ENCODE measurements at places on chromosomes 7 and 10.

DNA sequence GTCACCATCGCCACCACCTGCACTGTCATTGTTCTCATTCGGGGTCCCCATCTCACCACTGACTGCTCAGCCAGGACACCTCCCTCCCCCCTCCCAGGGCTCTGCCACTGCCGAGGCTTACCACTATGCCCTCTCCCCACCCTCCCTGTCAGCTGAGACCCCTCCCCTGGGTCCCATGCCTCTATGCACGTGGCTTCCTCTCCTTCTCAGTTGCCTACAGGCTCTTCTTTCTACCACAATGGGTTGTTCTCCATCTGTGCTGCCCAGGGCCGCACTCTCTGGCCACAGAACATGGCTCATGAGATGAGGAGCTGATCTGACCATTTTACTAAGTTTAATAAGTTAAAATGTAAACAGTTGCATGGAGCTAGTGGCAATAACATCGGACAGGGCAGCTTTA, 16.1 kb upstream of the EN2 start:
- H3K27me3 ChIP-seq, result no peaks in the 10 kb centered on the region
- H3K4me1 ChIP-seq, result no peaks in the 10 kb centered on the region
- no peak for DNase-seq
- no peak overlapping the region for H3K27ac ChIP-seq
- H3K36me3 ChIP-seq, result no peaks in the 10 kb centered on the region

- H3K4me3 ChIP-seq, result no peak overlapping the region
- H3K27me3 ChIP-seq, result no peaks in the 10 kb centered on the region
- H3K36me3 ChIP-seq, result no peaks in the 10 kb centered on the region
- no peak overlapping the region for H3K27ac ChIP-seq
- H3K4me1 ChIP-seq, result peaks cover 6% of the 10 kb centered on the region
These were observed 240.8 kb downstream of the ADK start for GRCh38 chr10:74391786-74392185.

- no peak for DNase-seq
- no peaks in the 10 kb centered on the region for H3K27me3 ChIP-seq
- no peaks in the 10 kb centered on the region for H3K4me1 ChIP-seq
- H3K4me3 ChIP-seq, result no peak overlapping the region
These were observed 1050.7 kb downstream of the SORCS3 start for GRCh38 chr10:105691811-105692210.

GRCh38 chr10:1661859-1662437, 75.4 kb downstream of the ADARB2 start:
- H3K27ac ChIP-seq, result no peak overlapping the region
- no peak overlapping the region for H3K4me3 ChIP-seq
- no peaks in the 10 kb centered on the region for H3K4me1 ChIP-seq
- no peaks in the 10 kb centered on the region for H3K36me3 ChIP-seq

GRCh38 chr10:110843796-110844616, 27.7 kb upstream of the PDCD4 start:
- no peak overlapping the region for H3K4me3 ChIP-seq
- no peaks in the 10 kb centered on the region for H3K27me3 ChIP-seq
- no peak overlapping the region for H3K27ac ChIP-seq
- no peaks in the 10 kb centered on the region for H3K36me3 ChIP-seq

GRCh38 chr10:45444022-45444421, 70.0 kb downstream of the ALOX5 start:
- no peaks in the 10 kb centered on the region for H3K36me3 ChIP-seq
- DNase-seq, result no peak
- H3K27ac ChIP-seq, result no peak overlapping the region
- no peaks in the 10 kb centered on the region for H3K27me3 ChIP-seq
- H3K4me1 ChIP-seq, result no peaks in the 10 kb centered on the region

DNA sequence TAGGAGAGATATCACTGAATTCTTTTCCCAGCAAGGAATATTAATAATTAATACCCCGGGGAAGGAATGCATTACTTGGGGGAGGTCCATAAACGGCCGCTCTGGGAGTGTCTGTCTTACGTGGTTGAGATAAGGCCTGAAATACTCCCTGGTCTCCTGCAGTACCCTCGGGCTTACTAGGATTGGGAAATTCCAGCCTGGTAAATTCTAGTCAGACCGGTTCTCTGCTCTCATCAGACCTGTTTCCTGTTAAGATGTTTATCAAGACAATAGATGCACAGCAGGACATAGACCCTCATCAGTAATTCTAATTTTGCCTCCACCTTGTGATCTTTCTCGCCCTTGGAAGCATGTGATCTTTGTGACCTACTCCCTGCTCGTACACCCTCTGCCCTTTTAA, 162.8 kb upstream of the KCND2 start:
- no peaks in the 10 kb centered on the region for H3K4me1 ChIP-seq
- H3K4me3 ChIP-seq, result no peak overlapping the region
- H3K36me3 ChIP-seq, result no peaks in the 10 kb centered on the region

DNA sequence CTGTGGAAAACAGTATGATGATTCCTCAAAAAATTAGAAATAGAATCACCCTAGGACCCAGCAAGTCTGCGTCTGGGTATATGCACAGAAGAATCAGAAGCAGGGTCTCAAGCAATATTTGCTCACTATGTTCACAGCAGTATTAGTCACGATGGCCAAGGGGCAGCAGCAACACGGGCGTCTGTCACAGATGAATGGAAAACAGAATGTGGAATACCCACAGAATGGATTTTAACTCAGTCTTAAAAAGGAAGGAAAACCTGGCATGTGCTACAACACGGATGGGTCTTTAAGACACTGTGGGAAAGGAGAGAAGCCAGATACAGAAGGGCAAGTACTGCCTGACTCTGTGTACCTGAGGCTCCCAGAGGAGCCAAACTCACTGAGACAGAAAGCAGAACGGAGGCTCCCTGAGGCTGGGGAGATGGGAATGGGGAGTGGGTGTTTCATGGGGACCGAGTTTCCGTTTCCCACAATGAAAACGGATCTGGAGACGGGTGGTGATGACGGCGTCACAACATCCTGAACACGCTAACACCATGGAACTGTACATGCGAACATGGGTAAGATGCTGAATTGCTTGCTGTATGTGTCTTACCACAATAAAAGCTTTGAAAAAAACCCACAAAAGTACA, 36.7 kb upstream of the INPP5A start:
- no peaks in the 10 kb centered on the region for H3K27me3 ChIP-seq
- H3K4me3 ChIP-seq, result no peak overlapping the region
- H3K4me1 ChIP-seq, result no peaks in the 10 kb centered on the region
- no peak overlapping the region for H3K27ac ChIP-seq
- no peaks in the 10 kb centered on the region for H3K36me3 ChIP-seq

- DNase-seq, result no peak
- H3K4me1 ChIP-seq, result no peaks in the 10 kb centered on the region
- H3K4me3 ChIP-seq, result no peak overlapping the region
- no peaks in the 10 kb centered on the region for H3K27me3 ChIP-seq
These were observed 13.1 kb downstream of the TAS2R41 start for GRCh38 chr7:143490717-143491306.

DNA sequence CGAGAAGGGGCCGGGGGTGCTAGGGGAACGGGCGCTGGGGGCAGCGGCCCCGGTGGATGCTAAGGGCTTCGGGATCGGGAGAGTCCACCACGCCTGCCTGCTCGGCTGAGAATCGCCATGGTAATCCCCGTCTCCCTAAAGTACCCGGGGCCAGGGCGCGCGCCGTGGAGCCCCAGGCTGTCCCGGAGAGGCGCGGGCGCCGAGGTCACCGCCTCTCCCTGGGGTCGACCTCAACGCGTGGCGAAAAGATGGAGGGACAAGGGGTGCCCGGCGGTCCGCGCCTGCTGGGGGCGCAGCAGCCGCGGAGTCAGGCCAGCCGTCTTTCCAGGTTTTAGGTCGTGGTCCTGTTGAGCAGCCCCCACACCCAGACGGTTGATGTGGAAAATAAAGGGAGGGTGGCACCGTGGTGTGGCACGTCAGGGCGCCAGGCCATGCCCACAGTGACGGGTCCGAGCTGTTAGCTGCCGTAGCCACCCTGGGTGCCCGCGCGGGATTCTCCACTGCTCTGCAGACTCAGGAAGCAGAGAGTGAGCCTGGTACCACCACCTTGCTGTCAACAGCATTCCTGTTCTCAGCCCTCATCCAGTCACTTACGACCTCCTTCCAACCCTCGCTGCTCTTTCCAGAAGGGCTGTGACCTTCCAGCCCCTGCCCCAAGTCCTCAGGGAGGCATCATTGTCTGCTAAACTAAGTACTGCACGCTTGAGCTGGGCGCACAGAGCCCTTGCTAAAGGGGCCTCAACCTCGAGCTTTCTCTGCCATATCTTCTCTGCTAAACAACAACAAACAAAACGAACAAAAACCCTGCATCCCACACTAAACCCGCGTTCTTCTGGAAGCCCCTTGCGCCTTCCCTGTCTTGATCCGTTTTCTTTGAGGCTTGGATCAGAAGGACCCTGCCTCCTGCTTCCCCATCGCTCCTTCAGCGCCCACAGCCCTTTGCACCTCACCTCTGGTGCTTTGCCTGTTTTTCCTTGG, 666 bp downstream of the SMKR1 start:
- no peak for DNase-seq
- H3K27me3 ChIP-seq, result no peaks in the 10 kb centered on the region
- H3K36me3 ChIP-seq, result no peaks in the 10 kb centered on the region

GRCh38 chr7:135723411-135723810, 4.6 kb downstream of the SLC13A4 start:
- no peak for DNase-seq
- peaks cover 3% of the 10 kb centered on the region for H3K27me3 ChIP-seq
- no peak overlapping the region for H3K4me3 ChIP-seq
- no peaks in the 10 kb centered on the region for H3K4me1 ChIP-seq
- H3K27ac ChIP-seq, result no peak overlapping the region
- no peaks in the 10 kb centered on the region for H3K36me3 ChIP-seq

DNA sequence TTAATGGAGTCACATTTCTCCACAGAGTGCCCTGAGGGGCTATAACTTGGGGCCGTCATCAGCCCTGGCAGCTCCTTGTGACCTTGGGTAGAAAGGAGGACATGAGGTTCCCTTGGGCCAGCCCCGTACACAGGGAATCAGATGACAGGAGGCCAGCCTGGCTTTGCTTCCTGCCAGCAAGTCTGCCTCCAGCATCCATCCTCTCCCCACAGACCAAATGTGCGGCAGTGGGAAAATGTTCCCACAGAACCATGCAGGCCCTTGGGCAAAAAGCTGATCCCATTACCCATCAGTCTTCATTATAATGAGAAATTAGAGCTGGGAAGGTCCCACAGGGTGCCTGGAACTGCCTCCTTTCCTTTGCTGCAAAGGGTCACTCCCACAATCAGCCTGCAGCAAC, 908.3 kb downstream of the GRID1 start:
- no peaks in the 10 kb centered on the region for H3K27me3 ChIP-seq
- no peak overlapping the region for H3K4me3 ChIP-seq
- DNase-seq, result no peak
- H3K36me3 ChIP-seq, result no peaks in the 10 kb centered on the region
- no peaks in the 10 kb centered on the region for H3K4me1 ChIP-seq

GRCh38 chr7:117728890-117729624, 144.2 kb downstream of the CTTNBP2 start:
- H3K36me3 ChIP-seq, result no peaks in the 10 kb centered on the region
- no peak overlapping the region for H3K4me3 ChIP-seq
- DNase-seq, result no peak
- no peaks in the 10 kb centered on the region for H3K27me3 ChIP-seq

DNA sequence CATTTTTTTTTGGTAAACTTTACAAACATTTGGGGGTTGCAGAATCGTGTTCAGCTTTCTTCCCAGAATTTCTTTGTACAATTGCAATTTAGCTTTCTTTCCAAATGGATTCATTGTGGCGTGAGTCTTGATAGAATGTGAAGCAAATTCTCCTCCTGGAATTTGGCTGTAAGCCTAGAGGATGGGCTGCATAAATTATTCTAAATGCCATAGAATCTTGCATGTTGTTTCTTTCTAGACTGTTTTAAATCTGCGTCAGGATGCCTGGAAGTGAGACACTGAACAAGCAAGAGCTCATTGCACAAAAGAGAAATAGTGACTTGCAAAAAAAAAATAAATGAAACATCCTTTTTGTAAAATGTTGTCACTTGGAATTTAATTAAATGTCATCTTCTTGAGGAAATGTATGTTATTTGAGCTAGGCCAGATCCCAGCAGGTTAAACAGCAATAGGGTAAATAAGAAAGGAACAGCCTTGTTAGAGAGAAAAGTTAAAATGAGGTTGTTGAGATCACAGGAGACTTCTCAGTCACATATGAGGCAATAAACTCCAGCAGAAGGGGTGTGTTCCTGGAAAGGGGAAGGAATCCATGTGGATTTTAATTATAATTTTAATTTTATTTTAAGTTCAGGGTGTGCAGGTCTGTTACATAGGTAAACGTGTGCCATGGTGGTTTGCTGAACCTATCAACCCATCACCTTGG, 483.0 kb downstream of the PLXDC2 start:
- no peaks in the 10 kb centered on the region for H3K27me3 ChIP-seq
- no peak overlapping the region for H3K27ac ChIP-seq
- no peaks in the 10 kb centered on the region for H3K36me3 ChIP-seq
- no peak for DNase-seq

- no peaks in the 10 kb centered on the region for H3K36me3 ChIP-seq
- no peaks in the 10 kb centered on the region for H3K27me3 ChIP-seq
- H3K4me3 ChIP-seq, result no peak overlapping the region
- H3K27ac ChIP-seq, result no peak overlapping the region
- DNase-seq, result no peak
These were observed 32.0 kb downstream of the BET1 start for GRCh38 chr7:93972029-93972725.

DNA sequence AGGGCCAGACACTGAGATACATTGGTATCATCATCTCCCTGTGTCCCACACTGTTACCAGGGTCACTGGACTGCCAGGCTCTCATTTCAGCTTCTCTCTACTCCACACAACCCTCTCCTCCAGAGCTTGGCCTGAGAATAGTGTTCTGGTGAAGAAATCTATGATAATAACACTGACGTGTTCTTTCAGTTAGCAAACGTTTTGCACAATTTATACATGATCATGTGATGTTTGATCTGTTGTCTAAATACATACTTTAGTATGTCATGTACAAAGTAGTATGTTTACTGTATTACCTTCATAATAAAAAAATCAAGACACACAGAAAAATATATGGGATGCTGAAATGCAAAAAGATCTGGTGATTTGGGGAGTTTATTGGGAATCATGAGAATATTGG, 5.0 kb downstream of the SLC16A9 start:
- no peak for DNase-seq
- no peak overlapping the region for H3K27ac ChIP-seq
- no peaks in the 10 kb centered on the region for H3K4me1 ChIP-seq
- H3K4me3 ChIP-seq, result no peak overlapping the region
- H3K27me3 ChIP-seq, result no peaks in the 10 kb centered on the region

DNA sequence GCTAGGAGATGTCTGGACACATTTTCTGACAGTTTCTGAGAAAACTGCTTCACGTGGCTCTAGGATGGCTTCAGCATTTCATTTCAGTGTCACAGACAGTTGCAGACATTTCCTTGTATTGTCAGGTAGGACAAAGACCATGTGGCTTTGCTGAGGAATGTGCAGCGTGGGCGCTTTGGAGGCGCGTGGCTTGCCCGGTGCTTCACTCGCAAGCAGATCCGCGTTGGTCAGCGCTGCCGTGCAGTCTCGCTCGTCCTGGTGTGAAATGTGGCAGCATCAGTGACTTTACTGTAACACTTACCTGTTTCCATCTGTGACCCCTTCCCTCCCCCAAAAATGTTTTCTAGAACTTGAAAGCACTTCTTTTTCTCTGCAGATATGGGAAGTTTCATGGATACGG, 340.5 kb downstream of the SDK1 start:
- H3K4me3 ChIP-seq, result no peak overlapping the region
- H3K4me1 ChIP-seq, result no peaks in the 10 kb centered on the region
- H3K27me3 ChIP-seq, result no peaks in the 10 kb centered on the region
- no peak overlapping the region for H3K27ac ChIP-seq
- H3K36me3 ChIP-seq, result no peaks in the 10 kb centered on the region
- DNase-seq, result no peak

All from CD8-positive, alpha-beta memory T cell (primary cell).